ENCODE measurements at places on chromosomes 6 and 20.

- DNase-seq: no peak
Observed at GRCh38 chr20:17822039-17822438, 122.3 kb downstream of the BANF2 start.

GRCh38 chr20:9261781-9262180 is 192.9 kb downstream of the PLCB4 start:
- no peak for DNase-seq

DNA sequence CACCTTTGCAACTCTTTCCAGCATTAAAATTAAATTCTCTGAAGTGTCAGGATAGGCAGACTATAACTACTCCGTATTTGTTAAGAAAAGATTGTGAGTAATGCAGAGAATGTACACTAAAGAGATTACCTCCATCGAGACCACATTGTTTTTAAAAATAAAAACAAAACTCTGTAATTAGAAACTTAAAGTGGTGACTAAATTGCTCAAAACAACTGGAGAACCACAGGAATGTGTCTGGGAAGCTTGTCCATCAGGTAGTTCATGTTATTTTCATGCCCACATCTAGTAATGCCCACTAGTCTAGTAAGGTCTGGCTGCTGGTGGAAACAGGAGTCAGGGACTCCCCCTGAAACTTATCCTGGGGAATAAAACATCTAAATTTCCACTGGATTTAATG is 103.0 kb upstream of the FOXQ1 start:
- DNase-seq: no peak

GRCh38 chr20:2276015-2276414 is 19.8 kb upstream of the TGM3 start:
- no peak for DNase-seq

- DNase-seq: no peak
Observed at GRCh38 chr6:33198853-33199436, 1.5 kb downstream of the RXRB start.

DNA sequence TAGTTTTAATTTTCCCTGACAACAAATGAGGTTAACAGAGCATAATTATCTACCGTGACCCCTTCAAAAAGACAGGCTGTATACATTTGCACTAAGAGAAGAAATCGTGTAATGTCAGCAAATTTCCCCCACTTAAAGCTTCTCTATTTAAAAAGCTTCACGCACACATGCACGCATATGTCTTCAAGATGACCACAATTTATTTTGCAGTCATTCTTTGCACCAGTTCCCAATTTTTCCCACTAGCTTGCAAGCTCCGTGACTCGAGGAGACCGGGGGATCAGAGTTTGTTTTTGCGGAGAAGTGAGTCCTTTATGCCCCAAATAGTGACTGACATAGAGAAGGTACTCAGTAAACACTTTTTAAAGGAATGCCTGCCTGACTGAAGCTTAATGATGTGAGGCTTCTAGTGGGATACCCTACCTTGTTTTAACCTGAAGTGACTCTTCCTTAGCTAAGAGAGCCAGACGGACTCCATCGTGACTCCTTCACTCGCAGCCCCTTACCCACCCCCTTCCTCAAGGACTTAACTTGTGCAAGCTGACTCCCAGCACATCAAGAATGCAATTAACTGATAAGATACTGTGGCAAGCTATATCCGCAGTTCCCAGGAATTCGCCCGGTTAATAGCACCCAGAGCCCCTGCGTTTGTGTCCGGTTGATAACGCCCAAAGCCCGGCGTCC is 9.3 kb upstream of the NQO2 start:
- no peak for DNase-seq

DNA sequence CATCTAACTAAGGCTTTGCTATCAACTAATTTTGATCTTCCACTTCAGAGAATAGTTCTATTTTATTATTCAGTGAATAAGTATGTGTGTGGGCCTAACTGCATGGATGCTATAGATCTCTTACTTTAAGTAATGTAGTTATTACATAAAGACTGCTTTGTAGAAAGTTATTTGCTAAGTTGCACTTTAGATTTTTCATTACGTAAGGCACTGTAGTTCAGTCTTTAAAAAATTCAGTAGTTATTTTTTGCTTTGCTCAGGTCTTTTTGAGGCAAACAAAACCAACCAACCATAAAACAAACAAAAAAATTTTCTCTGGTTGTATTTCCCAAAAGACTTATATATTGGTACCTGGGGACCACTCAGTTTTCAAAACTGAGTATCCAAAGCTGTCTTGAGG is 53.0 kb downstream of the KCNQ5 start:
- no peak for DNase-seq

GRCh38 chr20:15564981-15565380 is 1008.3 kb downstream of the KIF16B start:
- no peak for DNase-seq

DNA sequence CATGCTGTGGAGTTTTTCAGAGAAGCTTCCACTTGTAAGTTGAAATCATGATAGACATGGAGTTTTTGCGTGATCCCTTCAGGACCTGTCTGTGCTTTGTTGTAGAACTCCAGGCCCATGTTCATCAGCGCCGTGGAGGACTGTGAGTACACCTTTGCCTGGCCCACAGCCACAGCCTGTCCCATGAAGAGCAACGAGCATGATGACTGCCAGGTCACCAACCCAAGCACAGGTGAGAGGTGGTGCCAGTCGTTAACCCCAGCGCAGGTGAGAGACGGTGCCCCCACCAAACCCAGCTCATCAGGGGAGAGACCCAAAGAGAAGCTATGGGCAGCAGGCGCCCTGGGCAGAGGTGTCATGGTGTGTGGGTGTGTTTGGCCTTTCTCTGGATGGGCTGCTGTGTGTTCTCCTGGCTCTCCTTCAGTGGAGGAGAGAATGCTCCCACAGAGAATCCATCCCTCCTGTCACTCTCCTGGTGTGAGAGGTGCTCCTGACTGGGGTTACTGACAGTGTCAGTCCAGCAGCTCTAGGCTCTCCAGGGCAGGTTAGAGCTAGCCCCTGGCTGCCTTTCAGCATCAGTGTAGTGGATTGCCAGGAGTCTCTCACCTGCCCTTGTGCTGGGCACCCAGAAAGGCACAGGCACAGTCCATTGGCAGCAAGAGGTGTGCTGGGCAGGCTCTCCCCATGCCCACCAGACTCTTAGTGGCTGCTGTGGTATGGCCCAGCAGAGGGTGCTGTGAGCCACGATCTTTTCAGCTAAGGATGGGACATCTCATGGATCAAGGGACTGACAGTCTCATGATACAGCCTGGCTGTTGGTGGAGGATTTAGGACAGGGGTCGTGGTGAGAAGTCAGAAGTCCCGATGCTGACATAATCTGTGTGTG is 49.6 kb upstream of the SLC22A1 start:
- no peak for DNase-seq

DNA sequence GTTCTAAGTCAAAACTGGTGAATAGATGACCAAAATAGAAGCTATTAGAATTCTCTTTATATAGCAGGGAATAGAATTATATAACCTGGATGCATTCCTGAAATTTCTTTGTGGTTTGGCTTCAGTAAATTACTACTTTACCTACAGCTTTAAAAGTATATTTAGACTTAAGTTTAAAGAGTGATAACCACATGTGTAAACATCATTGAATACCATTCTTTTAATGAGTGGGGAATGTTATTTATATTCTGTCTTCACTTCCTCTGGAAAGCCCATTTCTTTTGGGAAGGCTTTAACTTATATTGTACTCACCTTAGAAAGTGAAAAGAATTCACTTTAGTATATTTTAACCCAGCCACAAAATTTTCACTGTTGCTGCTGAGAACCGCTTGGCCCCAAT is 39.1 kb downstream of the PLEKHG1 start:
- DNase-seq: no peak

DNA sequence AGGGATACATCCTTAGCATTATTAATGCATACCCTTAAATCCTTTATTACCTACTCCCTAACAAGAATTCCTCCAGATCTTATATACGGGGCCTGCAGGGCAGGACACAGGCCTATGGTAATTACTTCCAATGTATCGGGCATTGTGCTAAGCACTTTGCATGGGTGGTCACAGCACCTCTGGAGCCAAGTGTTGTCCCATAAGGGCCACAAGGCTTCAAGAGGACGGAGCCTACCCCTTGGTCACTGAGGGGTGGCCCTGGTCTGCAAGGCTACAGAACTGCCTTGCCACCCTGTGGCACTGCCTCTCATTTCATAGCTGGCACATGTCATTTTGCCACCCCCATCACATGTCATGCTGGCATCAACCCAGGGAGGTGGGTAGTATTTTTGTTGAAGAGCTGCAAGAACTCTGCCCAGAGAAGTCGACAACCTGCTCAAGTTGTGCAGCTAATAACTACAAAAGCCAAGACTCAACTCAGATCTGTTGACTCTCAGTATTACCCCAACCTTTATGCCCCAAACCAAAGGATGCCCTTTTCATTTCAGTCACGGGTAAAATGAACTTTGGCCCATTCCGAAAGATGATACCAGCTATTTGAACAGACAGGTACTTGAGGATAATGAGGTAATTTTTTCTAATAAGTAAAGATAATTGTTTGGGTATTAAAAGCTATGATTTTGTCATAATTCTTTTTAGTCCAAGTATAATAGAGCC is 144.1 kb upstream of the AKAP12 start:
- no peak for DNase-seq

- no peak for DNase-seq
Observed at GRCh38 chr6:132511210-132511830, 1.6 kb downstream of the STX7 start.

- DNase-seq: no peak
Observed at GRCh38 chr20:59748619-59749191, 144.4 kb downstream of the PHACTR3 start.

DNA sequence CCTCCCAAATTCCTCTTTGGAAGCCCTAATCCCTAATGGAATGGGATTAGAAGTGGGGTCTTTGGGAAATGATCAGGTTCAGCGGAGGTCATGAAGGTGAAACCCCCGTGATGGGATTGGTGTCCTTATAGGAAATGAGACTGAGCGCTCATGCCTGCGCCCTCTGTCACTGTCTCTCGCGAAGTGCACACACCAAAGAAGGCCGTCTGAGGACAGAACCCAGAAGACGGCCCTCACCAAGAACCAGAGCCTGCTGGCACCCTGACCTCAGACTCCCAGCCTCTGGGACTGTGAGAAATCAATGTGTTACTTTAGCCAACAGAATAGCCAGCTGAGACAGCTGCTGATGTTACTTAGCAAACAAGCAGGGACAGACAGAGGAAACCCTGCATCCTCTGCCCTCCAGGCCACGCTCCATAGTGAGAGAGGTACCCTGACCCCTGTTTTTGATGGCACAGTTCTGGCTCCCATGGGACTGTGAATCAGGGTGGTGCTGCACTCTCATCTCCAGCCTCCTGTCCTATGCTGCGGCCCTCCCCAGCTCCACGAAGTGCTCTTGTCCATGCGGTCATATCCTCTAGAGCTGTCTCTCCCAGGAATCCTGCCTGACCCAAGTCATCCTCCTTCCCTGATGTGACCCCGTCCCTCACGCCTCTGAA is 369.3 kb downstream of the ZFAND3 start:
- DNase-seq: peak; percentile 6

DNA sequence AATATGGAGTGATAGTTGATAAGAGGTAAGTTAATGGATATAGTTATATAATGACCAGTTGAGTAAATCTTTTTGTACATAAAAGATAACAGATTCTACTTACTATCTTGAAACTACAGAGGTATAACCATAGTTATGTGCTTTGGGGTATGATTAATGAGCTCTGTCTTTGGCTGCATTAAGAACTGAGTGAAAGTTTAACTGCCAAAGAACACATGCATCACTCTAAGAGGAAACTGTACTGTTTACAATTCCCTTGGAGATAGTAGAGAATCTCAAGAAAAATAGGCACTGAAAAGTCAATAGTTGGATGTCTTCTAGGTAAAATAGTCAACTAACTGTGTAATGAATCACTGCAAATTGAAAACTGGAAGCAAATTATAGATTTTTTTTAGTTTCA is 1129.5 kb downstream of the EPHA7 start:
- DNase-seq: no peak

GRCh38 chr6:39077882-39078594 is 29.5 kb downstream of the GLP1R start:
- no peak for DNase-seq

DNA sequence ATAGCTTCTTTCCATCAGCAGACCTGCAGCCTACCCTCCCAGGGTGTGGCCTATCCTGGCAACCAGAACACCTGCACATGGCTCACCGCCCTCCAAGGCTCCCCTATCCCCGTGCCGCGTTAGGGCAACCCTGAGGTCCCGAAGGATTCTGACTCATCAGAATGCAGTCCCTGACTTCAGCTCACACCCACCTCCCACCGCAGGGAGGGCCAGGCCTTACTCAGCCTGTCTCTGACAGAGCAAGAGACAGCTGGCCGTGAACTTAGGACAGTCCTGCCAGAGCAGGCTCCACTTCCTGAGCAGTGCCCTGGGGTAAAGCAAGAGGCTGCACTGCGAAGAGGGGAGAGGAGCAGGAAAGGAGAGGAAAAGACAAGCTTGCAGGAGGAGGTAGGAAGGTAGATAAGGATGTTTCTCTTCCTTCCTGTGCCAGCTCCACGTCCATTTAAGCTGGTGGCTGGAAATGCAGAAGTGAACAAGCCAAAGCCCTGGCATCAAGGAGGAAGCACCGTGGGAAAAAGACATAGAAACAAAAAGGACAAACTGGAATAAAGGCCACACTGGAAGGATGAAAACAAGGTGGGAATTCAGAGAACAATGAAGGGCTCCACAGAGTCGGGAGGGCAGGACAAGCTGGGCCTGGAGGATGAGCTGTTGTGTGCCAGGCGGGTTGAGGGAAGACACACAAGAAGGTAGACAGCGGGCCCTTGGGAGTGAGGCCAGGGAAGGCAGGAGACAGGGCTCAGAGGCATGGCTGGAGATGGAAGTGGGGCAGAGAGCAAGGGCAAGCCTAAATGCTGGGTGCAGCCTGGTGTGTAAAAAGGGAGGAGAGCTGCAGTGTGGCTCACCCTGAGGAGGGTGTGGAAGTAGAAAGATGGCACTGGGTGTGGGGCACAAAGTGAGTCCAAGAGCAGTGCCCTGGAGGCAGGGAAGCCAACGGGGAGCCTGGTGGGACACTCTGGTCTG is 102.7 kb downstream of the SLC23A2 start:
- DNase-seq: no peak

DNA sequence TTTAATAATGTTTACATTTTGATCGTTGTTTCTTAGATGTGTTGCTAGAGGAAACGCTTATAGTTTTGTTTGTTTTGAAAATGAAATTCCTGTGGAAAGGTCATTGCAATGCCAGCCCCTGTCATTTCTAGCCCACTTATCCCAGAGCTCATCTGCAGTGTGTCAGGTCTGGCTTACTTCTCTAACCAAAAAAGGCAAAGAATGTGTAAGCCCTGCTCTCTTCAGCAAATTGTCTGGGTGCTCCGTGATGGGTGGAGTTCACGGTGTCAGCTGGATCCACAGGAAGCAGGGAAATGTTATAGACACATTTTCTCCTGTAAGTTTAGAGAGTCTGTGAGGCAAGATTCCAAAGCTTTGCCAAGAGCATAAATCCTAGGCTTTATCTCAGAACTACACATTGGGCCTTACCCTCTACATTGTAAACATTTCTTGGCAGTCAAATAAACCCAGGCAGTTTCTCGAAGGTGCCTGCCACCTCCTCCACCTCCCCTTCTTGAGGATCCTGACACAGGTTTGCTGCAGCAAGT is 50.9 kb downstream of the RPRD1B start:
- no peak for DNase-seq

GRCh38 chr6:36642913-36643817 is 35.3 kb upstream of the CDKN1A start:
- no peak for DNase-seq

- DNase-seq: no peak
Observed at GRCh38 chr6:938271-938905, 245.4 kb upstream of the EXOC2 start.
